ENCODE measurements at places on chromosomes 2 and 18.

DNA sequence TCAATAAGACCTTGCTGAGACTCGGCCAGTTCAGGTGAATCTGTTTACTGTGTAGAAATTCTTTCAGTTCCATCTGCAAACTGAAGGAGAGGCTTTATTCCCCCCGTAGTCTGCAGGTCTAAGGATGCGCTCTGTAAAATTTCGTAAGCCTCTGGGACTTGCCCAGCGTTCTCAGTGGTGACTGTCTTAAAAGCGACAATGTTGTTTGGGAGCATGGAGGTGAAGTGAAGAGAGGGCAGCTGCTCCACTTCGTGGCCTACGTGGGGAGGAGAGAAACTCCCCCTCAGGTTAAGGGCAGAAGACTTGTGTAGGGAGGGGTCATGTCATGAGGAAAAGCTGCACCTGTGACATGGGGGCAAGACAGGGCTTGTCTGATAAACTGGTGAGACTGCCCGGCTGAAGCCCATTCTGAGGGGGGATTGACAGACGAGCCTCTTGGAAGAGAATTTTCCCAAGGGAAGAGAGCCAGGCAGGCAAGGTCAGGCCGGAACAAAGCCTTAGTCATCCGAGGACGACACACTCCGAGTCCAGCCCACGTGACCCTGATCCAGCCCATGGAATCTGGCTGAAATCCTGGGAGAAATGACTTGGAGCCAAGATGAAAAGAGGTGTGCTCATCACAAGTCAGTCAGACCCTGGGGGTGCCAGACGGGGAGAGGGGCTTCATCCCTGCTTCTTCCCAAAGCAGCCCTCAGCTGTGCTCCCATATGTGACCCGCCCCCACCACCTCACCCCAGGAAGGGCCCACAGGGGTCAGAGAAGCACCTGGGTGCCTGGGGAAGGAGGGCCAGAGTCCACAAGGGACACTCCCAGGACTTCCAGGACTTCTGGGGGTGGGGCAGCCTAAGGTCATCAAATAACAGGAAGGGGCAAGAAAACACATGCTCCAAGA is 88.5 kb upstream of the SH3BP4 start:
- no peak for DNase-seq

DNA sequence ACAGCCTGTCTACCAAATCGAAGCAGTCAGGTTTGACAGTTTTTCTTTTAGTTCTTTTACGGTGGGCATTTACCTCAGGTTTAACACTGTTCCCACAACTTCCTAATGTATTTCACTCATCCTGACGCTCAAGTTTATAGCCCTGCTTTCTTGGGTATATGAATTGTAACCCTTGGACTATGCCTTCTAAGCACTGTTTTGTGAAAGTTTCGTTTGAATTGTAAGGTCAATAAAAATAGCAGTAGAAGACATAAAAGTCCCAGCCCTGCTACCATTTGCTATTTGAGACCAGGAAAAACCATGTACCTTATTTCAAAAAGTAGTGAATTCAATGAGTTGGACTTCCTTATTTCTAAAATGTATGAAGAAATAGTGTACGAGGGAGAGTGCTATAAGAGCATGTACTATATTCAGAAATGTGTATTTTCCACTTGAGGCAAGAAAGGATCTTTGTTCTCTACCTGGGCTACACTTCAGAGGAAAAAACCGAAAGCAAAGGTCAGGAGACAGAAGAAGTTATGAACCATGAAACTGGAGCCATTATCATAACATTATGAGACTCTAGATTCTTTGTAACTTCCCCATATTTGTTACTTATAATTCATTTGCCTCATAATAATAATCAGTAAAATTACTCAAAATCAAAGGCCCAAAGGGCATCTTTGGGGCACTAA is 1.9 kb upstream of the ZC3H15 start:
- no peak for DNase-seq

GRCh38 chr2:196902828-196903227 is 23.7 kb downstream of the PGAP1 start:
- DNase-seq, result no peak

- no peak for DNase-seq
Observed at GRCh38 chr2:64151476-64151875, 7.3 kb upstream of the PELI1 start.

DNA sequence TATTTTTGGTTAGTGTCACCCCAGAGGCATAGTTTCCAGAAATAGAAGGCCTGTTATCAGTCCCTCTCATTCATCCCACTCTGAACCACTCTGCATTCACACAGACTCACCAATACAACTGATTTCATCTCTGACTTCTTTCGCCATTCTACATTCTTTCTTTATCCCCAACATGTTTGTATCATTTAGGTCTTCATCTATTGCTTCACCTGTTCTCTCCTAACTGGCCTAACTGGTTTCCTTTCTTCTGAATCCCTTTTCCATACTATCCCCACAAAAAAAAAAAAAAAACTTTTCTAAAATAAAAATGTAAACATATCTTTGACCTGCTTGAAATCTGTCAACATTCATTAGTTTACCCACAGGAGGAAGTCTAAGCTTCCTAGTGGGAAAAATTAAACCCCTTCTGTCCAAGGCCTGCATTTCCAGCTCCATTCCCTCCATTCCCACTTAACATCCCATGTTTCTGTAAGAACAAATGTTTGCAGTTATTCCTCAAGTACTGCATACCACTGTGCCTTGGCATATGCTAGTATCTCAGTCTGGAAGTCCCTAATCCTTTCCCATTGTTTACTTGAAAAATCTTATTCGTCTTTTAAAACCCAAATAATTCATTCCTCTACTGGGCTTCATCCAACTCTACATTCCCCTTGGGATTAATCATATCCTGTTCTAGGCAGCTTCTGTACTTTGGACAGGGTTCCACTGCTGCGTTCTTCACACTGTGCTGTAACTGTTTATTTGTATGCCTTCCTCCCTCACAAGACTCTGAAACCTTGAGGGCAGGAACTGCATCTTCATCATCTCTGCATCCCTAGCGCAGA is 68.5 kb downstream of the FIGN start:
- DNase-seq, result no peak

GRCh38 chr2:7900593-7900992 is 781.3 kb upstream of the ID2 start:
- DNase-seq, result no peak

DNA sequence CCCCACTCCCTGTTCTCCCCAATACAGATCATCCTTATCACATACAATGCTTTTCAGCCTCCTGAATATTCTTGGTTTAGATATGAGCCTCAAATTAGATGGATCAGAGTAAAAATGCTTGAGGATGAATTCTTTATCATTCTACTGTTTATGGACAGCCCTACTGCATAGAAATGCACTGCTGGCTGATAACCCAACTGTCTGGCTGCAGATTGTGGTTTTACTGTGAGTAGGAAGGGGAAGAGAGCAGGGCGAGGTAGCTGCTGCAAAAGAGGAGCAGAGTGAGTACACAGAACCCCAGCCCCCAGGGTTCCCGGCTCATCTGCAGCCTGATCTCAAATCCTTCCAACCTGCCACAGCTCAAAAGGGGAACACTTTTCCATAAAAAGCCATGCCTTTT is 29.4 kb upstream of the NCOA1 start:
- DNase-seq, result no peak

- DNase-seq, result no peak
Observed at GRCh38 chr2:31831585-31831984, 179.2 kb downstream of the MEMO1 start.

DNA sequence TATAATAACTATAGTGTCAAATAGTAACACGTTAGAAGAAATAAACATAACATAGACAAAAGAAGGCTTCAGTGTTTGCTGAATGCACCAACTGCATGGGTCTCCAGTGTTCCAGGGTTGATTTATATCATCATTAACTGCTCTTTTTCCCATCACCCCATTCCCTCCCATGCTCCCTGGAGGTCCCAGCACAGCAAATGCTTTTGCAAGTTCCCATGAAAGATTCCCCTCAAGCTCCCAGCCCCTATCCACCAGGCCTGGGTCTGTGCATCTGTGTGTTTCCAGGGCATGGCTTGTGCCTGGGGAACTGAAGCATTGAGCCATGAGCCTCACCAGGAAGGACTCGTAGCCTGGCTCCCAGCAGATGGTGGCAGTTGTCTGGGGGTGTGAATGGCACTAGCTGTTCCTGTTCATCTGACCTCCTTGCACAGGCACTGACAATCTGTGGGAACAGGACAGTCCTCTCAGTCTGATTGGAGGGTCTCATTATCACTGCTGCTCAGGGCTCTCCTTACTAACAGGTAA is 164.6 kb upstream of the RMP24 start:
- DNase-seq, result no peak

DNA sequence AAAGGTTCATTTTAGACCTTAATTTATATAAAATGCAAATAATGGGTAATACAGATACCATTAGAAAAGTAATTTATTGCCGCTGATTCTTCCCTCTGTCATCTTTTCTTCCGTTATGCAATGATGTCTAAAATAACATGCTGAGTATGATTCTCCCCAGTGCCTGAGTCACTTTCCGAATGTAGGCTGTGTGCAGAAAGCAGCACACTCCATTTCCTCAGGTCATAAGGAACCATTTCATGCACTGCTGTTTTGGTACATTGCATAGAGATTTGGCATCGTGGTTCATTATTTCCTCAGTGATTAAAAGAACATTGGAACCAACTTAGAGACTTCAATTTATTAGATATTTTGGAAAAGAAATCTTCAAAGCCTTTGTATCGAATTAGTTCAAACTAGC is 173.5 kb downstream of the CDH2 start:
- DNase-seq, result no peak

DNA sequence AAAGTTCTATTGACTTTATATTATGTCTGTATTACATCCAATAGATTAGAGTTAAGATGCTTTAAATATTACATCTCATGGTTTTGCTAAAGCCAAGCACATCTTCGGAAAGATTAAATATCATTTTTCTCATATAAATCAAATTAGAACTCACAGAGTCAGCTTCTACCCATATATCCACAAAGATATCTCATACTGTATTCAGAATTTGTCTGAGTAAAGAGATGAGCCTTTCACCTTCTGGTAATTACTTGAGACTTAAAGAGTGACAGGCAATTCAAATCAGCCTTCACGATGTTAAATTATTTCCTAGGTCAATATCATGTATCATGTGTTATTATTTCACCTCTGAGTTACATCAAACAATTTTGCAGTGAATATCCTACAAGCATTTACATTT is 13.0 kb downstream of the CCDC178 start:
- no peak for DNase-seq

GRCh38 chr2:118078734-118079133 is 9.5 kb upstream of the INSIG2 start:
- DNase-seq, result no peak

- DNase-seq, result no peak
Observed at GRCh38 chr2:100390001-100390940, 27.2 kb downstream of the CHST10 start.

All from stimulated activated CD8-positive, alpha-beta memory T cell treated with anti-CD3 and anti-CD28 coated beads, Interleukin-15, amount 100 ng/mL, for 4 hours (primary cell).